ENCODE measurements at places on chromosomes 6 and 20.
A peak's percentile ranks its signal among the peaks of the same experiment; 100 is the strongest.

DNA sequence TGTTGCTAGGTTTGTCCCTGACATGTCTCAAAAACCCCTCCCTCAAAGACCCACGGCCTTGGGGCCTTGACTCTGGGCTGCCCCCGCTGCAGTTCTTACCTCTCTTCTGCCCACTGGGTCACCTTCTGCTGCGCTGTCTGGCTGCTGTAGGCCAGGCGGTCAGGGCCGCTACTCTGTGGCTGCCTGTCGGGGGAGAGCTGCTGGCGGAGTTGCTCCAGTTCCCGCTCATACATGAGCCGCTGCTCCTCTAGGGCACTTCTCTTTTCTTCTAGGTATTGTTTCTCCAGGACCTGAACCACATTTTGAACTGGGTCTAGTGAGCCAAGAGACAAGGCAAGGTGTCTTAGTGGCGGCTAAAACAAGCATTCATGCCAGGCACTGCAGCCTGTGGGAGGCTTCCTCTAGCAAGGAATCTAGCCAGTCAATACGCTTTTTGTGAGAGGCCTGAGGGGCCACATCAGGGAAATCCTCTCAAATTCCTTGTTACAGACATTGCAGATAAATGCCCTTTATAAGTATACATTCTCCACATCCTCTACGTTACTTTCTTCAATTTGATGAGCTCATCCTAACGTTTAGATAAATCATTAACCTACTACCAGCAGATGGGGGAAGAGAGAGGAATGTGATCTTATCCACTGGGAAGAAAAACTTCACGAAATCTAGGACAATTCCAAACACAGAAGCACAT lies 110.3 kb upstream of the NUP153 start:
- no peak for DNase-seq

GRCh38 chr6:169424149-169424804 lies 170.6 kb upstream of the THBS2 start:
- DNase-seq, result no peak

GRCh38 chr20:55964790-55965189 lies 40.5 kb downstream of the CBLN4 start:
- no peak for DNase-seq

GRCh38 chr6:170127151-170127550 lies 163.7 kb downstream of the DLL1 start:
- DNase-seq, result no peak

DNA sequence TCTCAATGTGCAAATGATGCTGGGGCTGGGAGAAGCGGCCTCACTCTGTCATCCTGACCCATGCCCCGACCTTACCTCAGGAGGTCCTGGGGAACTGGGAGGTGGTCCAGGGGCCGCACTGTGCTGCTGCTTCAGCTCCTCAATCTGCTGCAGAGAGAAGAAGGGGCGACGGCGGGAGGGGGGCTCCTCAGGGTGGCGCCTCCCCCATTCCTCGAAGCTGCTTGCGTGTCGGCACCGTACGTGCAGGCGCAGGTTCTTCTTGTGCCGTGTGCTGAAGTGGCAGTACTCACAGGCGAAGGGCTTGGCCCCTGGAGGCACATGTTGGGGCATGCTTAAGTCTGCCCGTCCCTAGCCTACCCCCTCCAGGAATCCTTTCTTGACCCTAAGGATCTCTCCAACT lies 12.9 kb downstream of the ZNF335 start:
- DNase-seq, result no peak

- DNase-seq, result no peak
Measured at GRCh38 chr20:59663513-59664060, 59.2 kb downstream of the PHACTR3 start.

- no peak for DNase-seq
Measured at GRCh38 chr6:37741757-37742400, 44.2 kb upstream of the MDGA1 start.

DNA sequence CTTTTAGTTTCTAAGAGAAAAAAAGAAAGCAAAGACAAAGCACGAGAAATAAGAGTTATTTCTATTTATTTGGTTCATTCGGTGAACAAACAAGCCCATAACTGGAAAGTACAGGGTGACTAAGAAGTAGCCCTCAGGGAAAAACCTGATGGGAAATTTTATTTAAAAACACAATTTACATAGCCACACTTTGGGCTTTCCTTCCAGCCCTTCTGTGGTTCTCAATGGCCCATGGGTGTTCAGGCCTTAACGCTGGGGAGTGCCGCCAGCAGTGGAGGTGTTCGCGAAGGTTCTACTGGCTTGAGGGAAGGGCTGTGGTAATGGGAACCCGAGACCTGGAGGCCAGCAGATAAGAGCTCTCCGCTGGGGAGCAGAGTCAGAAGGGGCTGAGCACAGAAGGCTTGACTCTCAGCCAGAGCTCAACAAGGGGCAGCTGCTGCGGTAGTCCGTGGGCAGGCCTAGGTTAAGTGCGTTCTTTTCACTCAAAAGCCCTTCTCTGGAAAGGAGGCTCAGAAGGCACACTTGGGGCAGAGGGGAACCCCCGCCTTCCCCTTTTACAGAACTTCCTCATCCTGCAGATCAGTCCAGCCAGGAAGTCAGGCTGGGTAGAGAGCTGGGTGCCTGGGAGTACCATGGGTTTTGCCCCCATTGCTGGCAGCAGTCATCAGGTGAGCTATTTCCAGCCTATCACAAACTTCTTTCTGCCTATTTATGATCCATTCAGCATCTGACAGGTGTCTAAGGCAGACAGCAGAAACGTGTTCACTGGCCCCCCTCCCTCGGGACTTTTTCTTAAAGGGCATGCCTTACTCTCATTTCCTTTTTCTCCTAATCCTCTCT lies 8.8 kb upstream of the CD83 start:
- DNase-seq, result peak; percentile 93

DNA sequence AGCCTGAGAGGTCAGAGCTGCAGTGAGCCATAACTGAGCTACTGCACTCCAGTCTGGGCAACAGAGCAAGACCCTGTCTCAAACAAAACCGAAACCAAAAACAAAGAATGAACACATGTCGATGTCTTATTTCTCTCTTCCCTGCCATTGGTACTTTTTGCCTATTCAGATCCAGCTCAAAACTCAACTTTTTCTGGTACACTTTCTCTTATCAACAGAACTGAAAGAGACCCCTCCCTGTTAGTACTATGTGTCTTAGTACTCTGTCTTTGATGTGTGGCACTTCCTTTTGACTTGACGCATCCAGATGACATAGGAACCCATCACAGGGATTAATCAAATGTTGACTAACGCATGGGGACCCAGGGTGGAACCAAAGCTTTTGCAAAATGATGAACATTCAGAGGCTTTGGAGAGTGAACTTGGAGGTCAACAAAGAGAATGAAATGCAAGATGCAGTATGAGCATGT lies 44.8 kb downstream of the AKAP12 start:
- DNase-seq, result no peak

DNA sequence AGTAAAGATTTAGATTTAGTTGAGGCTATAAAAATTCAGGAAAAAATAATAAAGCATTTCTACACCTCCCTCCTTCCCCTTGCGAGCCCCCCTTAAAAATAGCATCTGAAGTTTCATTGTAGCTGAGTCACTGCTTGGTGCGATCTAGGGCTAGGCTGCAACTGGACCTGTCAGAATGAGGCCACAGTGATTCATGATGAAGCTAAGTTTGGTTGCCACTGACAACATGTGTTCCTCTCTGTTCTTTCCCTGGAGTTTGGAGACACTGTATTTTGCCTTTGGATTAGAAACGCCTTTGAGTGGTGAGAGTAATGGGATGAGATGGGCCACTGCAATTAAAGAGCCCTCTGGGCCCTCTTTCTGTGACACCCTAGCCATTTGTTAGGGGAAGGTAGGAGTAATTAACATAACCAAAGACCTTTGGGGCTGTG lies 334.1 kb downstream of the NRN1 start:
- DNase-seq, result no peak

DNA sequence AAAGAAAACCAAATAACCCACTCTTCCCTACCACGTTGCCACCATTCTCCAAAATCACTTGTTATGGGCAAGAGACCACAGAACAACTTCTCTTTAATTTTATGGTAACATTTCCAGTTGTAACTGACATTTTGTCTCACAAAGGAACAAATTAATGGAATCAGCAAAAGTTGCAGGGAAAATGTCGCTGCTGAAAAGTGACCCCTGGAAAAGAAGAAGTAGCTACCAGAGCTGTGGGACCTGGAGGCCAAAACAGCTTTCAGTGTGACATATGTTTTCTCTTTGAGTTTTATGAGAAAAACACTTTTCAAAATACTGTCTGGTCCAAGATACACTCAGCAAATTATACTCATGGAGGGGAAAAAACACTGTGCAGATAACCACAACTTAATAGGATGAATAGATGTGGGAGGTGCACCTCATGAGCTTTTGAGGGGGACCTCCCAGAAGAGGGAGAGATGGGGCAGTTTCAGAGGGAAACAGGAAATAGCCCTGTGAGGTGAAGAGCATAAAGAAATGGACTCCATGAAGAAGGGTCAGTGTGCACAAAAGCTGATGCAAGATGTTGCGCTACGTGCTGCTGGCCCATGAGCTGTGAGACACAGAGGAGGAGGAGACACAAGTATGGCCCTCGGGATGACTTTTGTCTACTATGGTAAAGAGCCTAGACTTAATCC lies 87.3 kb downstream of the DTNBP1 start:
- no peak for DNase-seq

- DNase-seq, result peak; percentile 17
Measured at GRCh38 chr20:20837574-20838021, 125.2 kb upstream of the RALGAPA2 start.

- DNase-seq, result no peak
Measured at GRCh38 chr20:45337367-45338120, 10.7 kb downstream of the SDC4 start.

GRCh38 chr6:33834401-33835392 lies 30.9 kb upstream of the MLN start:
- DNase-seq, result no peak

DNA sequence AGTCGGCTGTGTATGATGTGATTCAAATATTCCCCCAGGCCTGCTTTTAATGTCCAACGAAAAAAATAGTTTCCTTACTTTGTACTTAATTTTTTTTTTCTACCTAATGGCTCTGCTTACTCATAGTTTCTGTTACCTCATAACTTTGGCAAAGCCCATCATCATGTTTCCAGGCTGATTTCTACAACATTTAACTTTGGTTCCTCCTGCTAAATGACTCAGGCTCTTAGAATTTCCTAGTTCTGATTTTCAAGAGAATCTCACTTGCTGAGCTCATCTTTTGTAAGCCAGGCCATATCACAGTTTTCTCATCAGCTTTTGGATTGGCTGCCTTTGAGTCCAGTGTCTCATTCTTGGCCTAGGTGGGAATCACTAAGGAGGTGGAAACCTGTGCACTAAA lies 323.1 kb downstream of the HDGFL1 start:
- no peak for DNase-seq

GRCh38 chr20:9838035-9838377 lies 870 bp downstream of the PAK5 start:
- no peak for DNase-seq

DNA sequence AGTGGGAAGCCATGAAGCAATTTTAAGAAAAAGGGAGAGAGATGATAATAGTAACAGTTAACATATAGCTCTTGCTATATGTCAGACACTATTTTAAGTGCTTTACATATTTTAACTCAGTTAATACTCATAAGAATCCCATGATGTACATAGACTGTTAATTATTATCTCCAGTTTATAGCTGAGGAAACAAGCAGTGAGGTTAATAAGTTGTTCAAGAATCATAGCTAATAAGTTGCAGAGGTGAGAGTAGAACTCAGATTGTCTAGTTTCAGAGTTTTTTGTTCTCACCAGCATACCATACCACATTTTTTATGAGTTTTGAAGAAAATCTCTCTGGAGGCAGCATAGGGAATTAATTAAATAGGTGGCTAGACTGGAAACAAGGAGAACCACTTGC lies 144.6 kb upstream of the MMS22L start:
- no peak for DNase-seq

GRCh38 chr6:130743175-130743574 lies 84.0 kb upstream of the SMLR1 start:
- DNase-seq, result no peak

GRCh38 chr6:68754681-68755213 lies 119.7 kb downstream of the ADGRB3 start:
- DNase-seq, result no peak

- no peak for DNase-seq
Measured at GRCh38 chr6:15665237-15665636, 2.4 kb upstream of the DTNBP1 start.
